ENCODE measurements at places on chromosomes 6 and 20.

GRCh38 chr6:79038061-79038460, 40.0 kb downstream of the PHIP start:
- H3K4me3 ChIP-seq = no peak overlapping the region
- no peak for DNase-seq
- no peak overlapping the region for H3K27ac ChIP-seq
- peaks cover 2% of the 10 kb centered on the region for H3K36me3 ChIP-seq

- H3K4me1 ChIP-seq = no peaks in the 10 kb centered on the region
- no peaks in the 10 kb centered on the region for H3K27me3 ChIP-seq
- H3K36me3 ChIP-seq = no peaks in the 10 kb centered on the region
- H3K27ac ChIP-seq = no peak overlapping the region
- H3K4me3 ChIP-seq = no peak overlapping the region
Observed at GRCh38 chr6:157513004-157513603, 132.1 kb downstream of the ZDHHC14 start.

DNA sequence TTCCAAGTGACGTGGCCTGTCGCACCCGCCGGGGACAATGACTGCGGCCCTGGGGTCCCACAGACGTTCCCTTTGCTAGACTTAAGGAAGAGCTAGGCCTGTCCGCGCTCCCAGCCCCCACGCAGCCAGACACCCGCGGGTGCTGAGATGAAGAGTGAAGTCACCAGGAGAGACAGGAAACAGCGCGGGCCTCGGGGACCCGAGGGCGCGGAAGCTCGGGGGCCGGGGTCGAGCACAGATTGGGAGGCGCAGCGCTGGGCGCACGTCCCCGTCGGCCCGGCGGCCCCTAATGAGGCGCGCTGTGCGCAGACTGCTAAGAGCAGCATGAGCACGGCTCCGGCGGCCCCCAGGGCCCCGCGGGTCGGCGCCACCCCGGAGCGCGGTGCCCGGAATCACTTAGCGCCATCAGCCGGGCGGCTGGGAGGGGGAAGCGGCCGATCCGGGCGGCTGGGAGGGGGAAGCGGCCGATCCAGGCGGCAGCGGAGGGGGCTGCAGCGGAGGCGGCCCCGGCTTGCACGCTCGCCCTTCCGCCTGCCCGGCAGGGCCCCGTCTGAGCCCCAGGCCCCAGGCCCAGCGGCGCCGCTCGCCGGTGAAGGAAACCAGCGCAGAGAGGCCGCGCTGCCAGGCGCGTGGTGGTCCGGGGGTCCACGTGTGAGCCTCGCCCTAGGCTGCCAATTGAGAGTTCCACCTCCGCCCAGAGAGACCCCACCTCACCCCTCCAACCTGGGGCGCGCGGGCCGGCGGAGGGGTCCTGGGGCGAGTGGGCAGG, 8.3 kb upstream of the AVP start:
- DNase-seq = no peak
- H3K27ac ChIP-seq = no peak overlapping the region
- no peaks in the 10 kb centered on the region for H3K27me3 ChIP-seq

DNA sequence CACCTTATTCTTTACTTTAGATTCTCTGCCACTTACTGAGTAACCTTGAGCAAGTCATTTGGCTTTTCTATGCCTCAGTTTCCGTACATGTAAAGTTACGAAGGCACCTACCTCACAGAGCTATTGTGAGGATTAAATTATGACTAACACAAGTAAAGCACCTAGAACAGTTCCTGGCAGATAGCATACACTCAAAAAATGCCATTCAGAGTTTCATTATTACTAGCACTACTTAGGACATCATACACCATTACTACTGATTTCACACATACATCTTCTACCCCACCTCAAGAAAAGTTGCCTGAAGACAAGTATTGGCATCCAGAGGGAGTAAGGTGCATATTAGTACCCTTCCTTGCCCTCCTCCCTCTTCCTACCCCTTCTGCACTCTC, 107.8 kb downstream of the OGFRL1 start:
- no peaks in the 10 kb centered on the region for H3K36me3 ChIP-seq
- no peaks in the 10 kb centered on the region for H3K4me1 ChIP-seq
- H3K27me3 ChIP-seq = no peaks in the 10 kb centered on the region
- H3K4me3 ChIP-seq = no peak overlapping the region
- no peak for DNase-seq

DNA sequence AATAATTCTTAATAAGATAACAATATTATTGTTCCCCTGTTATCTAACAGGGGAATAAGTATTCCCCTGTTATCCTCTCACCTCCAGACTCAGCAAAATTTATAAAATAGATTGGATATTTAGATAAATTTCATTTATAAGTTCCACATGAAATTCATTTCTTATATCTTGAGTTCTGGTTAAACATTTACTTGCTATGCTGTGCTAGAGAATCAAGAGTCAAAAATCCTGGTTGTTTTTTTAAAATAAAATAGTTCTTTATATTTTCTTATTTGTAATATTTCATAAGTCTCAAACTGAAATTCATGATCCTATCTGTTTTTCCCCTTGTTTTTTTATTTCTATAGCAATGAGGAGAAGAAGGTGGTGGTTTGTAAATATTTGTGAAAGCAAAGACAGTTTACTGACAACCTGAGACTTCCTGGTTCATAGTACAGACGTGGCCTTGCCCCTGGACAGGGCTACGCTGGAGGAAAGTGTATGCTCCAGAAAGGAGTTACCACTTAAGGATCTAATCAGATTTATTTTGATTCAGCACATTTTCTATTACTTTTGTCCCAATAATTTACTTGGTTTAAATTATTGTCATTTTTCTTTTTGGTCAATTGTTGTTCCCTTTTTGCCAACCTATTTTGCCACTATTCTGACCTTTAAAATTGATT, 37.8 kb upstream of the MARCKS start:
- DNase-seq = no peak
- H3K4me1 ChIP-seq = no peaks in the 10 kb centered on the region

GRCh38 chr6:123117145-123117908, 121.3 kb downstream of the CLVS2 start:
- no peak for DNase-seq
- H3K36me3 ChIP-seq = no peaks in the 10 kb centered on the region
- no peak overlapping the region for H3K27ac ChIP-seq
- H3K4me3 ChIP-seq = no peak overlapping the region
- H3K27me3 ChIP-seq = no peaks in the 10 kb centered on the region

DNA sequence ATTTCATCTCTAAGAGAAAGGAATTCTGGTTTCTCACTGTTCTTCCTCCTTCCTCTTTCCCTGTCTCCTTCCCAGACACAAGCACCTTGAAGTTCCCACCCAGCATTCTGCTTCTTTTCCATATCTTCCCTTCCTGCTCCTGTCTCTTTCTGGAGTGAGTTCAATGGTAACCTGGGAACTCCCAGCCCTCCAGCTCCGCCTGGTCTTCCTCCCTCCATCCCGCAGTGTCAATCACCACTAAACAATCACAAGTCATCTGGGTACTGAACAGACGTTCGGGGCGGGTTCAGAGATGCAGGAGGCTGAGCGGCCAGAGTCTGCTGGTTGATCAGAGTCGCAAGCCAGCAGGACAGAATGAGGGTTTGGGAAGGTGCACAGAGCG, 7.7 kb downstream of the TTBK1 start:
- DNase-seq = no peak
- H3K4me3 ChIP-seq = no peak overlapping the region
- H3K4me1 ChIP-seq = peaks cover 4% of the 10 kb centered on the region
- no peaks in the 10 kb centered on the region for H3K27me3 ChIP-seq
- H3K27ac ChIP-seq = no peak overlapping the region
- H3K36me3 ChIP-seq = no peaks in the 10 kb centered on the region

DNA sequence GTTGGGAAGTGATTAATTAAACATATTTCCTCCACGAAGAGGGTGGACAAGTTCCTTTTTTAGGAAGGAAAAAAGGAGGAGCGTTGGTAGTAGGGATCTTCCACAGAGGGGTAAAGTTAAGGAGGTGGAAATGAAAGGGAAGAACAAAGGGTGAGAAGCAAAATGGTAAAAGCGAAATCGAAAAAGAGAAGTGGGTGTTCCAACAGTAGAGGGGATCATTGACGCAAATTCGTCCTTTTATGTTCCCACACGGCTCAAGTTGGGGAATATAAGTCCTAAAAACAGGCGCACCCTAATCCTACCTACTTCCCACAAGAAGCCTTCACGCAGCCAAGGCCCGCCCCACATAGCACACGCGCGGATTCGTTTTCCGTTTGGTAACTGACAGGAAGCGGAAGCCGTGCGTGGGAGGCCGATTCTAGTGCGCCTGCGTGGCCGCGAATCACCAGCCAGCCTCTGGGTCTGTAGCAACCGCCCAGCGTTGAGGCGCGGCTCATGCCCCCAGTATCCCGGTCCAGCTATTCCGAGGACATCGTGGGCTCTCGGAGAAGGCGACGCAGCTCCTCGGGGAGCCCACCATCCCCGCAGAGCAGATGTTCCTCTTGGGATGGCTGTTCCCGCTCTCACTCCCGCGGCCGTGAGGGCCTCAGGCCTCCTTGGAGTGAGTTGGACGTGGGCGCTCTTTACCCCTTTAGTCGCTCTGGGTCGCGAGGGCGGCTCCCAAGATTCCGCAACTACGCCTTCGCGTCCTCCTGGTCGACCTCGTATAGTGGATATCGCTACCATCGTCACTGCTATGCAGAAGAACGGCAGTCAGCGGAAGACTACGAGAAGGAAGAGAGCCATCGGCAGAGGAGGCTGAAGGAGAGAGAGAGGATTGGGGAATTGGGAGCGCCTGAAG, at the start of gene NKAPL:
Gene NKAPL, plus strand, starts transcription at position 421 of the 901 bp plus-strand sequence. Its CDS starts 75 bp downstream, at position 496.
- no peaks in the 10 kb centered on the region for H3K27me3 ChIP-seq
- no peak within 1 kb of the TSS for H3K27ac ChIP-seq
- no peaks in the 10 kb centered on the region for H3K36me3 ChIP-seq
- no peak for DNase-seq

DNA sequence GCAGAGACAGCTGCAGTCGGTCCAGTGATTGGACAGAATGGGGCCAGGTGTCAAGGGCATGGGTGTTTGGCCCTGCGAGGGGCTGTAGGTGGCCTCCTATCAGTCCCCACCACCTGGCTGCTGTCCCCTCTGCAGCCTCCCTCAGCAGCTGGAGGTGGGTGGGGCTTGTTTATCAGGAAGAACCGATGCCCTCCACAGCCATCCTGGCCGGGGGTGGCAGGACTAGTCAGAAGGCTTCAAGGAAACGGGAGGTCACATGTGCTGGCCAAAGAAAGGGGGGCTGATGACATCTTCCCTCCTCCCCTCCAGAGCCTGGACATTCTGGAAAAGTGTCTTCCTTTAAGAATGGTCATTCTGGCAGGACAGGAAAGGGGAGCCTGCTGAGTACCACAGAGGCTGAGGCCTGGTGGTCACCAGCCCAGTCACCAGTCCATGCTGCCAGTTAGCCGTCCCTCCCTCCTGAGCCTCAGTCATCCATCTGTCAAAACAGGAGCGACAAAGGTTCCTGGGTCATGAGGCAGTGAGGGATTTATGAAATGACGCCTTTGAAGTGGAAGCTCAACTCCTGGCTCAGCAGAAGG, 4.1 kb downstream of the FAM210B start:
- H3K27me3 ChIP-seq = no peaks in the 10 kb centered on the region
- no peak overlapping the region for H3K4me3 ChIP-seq
- H3K36me3 ChIP-seq = no peaks in the 10 kb centered on the region
- H3K4me1 ChIP-seq = peaks cover 4% of the 10 kb centered on the region
- no peak overlapping the region for H3K27ac ChIP-seq

GRCh38 chr20:16760431-16761304, 12.5 kb downstream of the OTOR start:
- no peak overlapping the region for H3K27ac ChIP-seq
- no peak overlapping the region for H3K4me3 ChIP-seq
- DNase-seq = no peak
- no peaks in the 10 kb centered on the region for H3K36me3 ChIP-seq
- no peaks in the 10 kb centered on the region for H3K4me1 ChIP-seq

DNA sequence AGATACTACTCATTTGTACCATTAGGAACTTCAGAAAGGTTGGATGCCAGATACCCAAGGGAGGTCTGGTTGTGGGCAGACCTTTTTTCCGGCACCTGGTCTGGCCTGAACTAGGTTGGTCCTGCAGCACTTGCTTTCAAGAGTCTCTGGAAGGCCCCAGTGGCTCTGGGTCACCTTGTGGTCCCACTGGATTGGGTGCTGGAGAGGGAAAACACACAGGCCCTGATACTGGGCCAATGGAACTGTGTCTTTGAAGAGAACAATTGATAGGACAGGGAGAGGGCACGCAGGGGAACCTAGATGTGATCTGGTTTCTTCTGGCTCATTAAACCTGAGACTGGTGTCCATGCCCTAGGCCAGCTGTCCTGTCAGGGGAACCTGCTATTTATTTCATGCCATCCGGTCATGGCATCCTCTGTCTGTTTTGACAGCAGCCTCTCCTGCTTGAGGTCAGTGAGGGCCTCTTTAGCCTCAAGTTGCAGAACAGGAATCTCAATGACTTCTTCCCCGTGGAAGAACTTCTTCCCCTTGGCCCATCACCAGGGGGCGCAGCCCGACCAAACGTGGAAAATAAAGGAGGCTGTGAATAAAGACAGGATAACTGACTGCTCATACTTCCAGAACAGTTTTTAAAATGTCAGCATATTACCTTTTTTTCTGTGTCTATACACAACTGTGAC, 25.0 kb downstream of the TAF8 start:
- no peak overlapping the region for H3K27ac ChIP-seq
- no peaks in the 10 kb centered on the region for H3K4me1 ChIP-seq
- H3K4me3 ChIP-seq = no peak overlapping the region
- peaks cover 15% of the 10 kb centered on the region for H3K36me3 ChIP-seq

- no peak for DNase-seq
- no peaks in the 10 kb centered on the region for H3K4me1 ChIP-seq
- H3K36me3 ChIP-seq = peaks cover 10% of the 10 kb centered on the region
- no peak overlapping the region for H3K27ac ChIP-seq
- H3K4me3 ChIP-seq = no peak overlapping the region
- H3K27me3 ChIP-seq = no peaks in the 10 kb centered on the region
Observed at GRCh38 chr6:145904868-145905267, 59.3 kb downstream of the SHPRH start.

GRCh38 chr6:17950095-17950494, 37.3 kb downstream of the KIF13A start:
- no peaks in the 10 kb centered on the region for H3K4me1 ChIP-seq
- DNase-seq = no peak
- H3K4me3 ChIP-seq = no peak overlapping the region
- H3K36me3 ChIP-seq = no peaks in the 10 kb centered on the region
- H3K27ac ChIP-seq = no peak overlapping the region
- no peaks in the 10 kb centered on the region for H3K27me3 ChIP-seq

DNA sequence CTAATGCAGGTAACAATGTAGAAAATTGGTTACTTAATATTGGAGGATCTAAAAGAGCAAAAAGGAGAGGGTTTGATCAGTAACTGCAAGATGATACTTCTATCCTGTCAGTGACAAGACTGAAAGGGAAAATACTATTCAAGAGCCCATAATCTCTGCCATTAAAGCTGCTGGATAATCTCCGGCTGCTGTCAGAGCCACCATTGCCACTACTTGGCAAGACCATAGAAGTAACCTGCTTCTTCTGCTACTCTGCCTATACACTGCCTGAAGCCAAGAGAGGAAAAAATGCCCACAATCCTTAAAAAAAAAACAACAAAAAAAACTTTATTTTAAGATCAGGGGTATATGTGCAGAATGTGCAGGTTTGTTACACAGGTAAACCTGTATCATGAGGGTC, 386.5 kb upstream of the ID4 start:
- DNase-seq = no peak
- H3K4me3 ChIP-seq = no peak overlapping the region

GRCh38 chr6:161477876-161478425, 204.1 kb upstream of the AGPAT4 start:
- H3K4me3 ChIP-seq = no peak overlapping the region
- H3K27ac ChIP-seq = no peak overlapping the region
- no peak for DNase-seq
- H3K4me1 ChIP-seq = no peaks in the 10 kb centered on the region
- no peaks in the 10 kb centered on the region for H3K27me3 ChIP-seq
- no peaks in the 10 kb centered on the region for H3K36me3 ChIP-seq
